Right ventricle myocardium inferior (tissue), 1 donor: ENCODE measurements at places on chromosomes 7 and 10. TPM values are rescaled to one million over a fixed set of nuclear protein-coding genes. Genes with fewer than 3 reads are reported as not detected.

Gene FAM53B
- 41.2 TPM for total RNA-seq

Gene ATRNL1
- 0.41 TPM for total RNA-seq

Gene SMARCD3
- 110 TPM for total RNA-seq

Gene SEMA3D
- 1.6 TPM for total RNA-seq

Gene MDH2
- 688 TPM for total RNA-seq

Gene CYP2W1
- not detected for total RNA-seq

Gene TLX1
- not detected for total RNA-seq
